NAMALWA (cell line): ENCODE measurements at places on chromosomes 3 and 15.

- no peak for DNase-seq
Observed at GRCh38 chr3:197117114-197117513, 87.5 kb upstream of the MELTF start.

- no peak for DNase-seq
Observed at GRCh38 chr15:66014022-66014421, 144.7 kb downstream of the RAB11A start.

- DNase-seq = no peak
Observed at GRCh38 chr3:45681846-45682245, 7.3 kb upstream of the SACM1L start.

DNA sequence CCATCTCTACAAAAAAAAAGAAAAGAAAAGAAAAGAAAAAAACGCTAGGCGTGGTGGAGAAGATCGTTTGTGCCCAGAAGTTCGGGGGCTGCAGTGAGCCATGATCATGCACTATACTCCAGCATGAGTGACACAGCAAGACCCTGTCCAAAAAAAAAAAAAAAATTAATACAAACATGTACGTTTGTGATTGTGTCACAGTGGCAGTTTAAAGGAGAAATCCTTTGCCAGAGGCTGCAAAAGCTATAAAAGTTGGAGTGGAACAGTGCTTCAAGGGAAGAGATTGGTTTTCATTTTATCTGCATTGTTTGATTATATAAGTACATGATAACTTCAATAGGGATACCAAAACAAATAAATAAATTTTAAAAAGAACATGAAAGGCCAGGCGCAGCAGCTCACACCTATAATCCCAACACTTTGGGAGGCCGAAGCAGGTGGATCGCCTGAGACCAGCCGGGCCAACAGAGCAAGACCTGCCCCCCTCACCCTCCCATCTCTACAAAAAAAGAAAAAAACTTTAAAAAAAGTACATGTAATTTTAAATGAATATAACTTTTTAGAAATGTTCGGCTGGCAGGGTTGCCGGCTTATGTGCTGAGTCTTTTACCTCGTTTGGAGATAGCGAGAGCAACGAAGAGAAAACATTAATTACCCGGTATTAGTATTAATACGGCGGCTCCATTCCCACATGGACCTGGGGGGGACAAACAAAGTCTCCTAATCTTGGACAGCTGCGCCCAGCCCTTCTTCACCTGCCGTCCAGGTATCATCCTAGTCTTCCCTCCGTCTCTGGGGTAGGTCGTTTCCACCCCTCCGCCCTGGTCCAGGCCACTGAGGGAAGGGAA, 573 bp upstream of the DIS3L start:
- DNase-seq = peak; percentile 23

DNA sequence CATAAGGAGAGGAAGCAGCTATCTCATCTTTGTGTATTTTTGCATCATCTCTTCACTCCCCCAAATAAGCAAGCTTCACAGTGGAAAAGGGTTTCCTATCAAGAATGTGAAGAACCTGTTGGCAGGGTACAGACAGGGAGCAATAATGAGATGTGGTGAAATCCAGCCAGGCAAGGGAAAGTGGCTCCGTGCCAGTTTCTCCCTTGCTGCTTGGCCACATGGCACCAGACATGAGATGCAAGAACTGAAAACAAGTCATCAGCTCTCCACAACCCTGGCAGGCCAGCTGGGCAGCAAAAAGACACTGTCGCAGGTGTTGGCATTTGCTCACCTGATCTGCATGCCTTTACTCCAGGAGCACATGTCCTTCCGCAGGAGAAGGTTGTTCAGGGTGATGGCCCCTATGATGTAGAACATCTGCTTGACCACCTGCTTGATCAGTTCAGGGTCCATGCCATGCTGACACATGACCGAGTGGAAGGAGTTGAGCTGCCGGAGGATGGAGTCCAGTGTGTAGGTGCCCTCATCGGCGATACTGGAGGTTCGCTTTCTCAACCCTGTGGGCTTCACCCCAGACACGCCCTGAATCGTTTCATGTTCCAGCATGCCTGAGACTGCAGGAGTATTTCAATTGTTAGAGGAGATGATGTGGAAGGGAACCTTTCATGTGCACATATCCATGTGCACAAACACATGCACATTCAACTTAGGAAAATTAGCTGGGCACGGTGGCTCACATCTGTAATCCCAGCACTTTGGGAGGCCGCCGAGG, 23.3 kb upstream of the MYO5C start:
- DNase-seq = no peak

DNA sequence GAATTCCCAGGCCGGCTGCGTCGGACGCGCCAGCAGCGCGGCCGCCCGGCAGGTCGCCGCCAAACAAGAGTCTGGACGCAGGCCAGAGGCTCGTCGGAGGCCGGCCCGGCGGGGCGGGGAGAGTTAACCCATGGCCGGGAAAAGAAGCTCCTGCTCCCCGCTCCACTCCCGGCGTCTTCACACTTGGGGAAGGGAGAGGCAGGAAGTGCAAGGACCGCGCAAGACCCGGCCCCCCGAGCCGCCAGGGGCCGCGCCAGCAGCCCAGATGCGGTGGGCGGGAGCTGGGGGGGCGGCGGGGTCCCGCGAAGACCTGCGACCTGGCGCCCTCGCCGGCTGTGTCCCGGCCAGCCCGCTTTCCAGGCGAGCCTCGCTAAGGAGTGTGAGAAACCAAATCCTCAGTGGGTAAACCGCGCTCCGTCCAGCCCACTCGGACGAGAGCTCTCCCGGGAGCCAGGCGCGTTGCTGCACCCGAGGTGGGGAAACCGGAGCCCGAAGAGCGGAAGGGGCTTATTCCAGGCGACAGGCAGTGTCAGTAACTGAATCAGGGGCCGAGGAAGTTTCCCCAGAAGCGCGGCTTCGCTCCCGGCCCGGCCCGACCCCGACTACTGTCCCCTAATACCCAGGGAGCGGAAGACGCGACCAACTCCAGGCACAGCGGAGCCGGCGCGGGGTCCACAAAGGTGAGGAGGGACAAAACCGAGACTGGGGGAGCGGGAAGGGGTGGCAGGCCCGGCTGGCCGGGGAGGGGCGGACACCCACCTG, 721 bp downstream of the ADAMTS7 start:
- DNase-seq = no peak

- no peak for DNase-seq
Observed at GRCh38 chr3:194080436-194080835, 55.5 kb upstream of the HES1 start.

DNA sequence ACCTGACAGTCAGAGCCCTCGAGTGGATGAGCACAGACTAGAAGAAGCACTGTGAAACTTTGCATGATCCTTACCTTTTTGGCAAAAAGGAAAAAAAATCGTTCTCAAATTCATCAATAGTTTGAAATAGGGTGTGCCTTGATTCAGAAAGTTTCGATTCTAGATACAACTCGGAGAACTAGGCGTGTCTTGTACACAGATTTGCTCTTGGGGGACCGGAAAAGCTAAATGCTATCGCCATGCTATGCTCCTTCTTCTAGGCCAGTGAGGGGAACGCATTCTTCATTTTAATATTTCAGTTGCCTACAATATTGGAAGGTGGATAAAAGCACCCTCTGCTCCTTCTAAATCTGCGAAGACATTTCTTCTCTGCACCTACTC, 25.0 kb downstream of the CD86 start:
- no peak for DNase-seq

- DNase-seq = peak; percentile 67
Observed at GRCh38 chr3:33438284-33438668, 1.9 kb downstream of the UBP1 start.

DNA sequence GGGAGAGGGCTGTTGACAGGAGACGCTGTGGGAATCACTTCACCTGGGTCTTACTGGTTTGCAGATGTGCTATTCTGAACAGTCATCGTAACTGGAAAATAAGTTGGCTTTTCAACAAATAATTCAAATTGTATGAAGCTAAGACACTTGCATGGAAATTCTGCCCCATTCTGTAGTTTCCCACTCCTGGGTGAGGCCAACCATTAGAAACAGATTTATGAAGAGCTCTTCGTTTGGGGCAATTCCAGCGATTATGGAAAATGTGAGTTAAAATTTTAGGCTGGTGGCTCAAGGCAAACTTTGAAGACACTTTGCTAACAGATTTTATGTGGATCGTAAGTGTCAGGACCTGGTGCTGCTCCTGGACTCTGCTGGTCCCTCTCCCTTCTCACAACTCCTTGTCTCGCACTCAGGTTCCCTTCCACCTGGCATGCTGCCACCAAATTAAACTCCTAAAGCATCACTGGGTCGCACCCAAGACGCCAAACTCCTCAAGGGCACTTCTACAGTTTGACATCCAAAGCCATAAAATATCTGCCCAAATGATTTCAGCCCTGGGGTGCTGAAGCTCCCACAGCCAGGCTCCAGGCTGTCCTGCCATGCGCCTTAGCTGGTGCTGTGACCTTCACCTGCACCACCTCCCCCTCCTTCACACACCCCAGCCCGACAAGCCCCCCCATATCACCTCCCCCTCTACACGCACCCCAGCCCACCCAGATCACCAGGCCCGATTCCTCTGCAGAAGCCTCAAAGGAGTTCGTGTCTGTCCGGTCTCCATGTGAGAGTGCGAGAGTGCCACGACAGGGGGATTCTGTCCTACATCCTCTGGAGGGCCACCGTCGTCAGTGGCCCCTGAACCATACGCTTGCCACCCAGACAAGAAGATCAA, 138.4 kb downstream of the NSMCE3 start:
- no peak for DNase-seq

DNA sequence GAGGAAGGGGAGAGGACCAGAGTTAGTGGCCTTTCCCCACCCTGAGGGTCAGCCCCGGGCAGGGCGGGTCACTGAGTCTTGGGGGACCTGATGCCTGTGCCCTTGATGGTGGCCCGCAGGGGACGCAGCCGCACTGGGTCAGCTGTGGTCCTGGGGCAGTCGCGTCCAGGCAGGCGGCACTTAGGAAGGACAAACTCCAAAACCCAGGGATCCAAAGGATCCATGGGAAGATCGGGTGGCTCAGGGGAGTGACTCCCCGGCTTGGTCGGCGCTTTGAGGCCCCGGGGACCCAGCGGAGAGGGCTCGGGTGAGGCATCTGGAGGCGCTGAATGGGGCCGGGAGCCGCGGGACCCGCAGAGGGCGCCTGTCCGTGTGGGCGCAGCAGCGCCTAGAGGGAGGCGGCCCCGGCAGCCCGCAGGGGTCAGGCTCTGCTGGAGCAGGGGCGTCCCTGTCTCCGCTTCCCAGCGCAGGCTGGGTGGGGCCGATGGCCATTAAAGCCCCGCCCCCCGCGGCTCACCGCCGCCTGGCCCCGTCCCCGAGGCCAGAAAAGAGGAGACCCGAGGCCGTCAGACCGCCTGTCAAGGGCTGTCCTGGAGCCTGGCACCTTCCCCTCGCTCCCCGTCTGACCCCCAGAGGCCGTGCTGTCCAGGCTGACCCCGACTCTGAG, 17.5 kb downstream of the CIDEC start:
- no peak for DNase-seq

- no peak for DNase-seq
Observed at GRCh38 chr3:4478261-4478660, 11.2 kb upstream of the SUMF1 start.

DNA sequence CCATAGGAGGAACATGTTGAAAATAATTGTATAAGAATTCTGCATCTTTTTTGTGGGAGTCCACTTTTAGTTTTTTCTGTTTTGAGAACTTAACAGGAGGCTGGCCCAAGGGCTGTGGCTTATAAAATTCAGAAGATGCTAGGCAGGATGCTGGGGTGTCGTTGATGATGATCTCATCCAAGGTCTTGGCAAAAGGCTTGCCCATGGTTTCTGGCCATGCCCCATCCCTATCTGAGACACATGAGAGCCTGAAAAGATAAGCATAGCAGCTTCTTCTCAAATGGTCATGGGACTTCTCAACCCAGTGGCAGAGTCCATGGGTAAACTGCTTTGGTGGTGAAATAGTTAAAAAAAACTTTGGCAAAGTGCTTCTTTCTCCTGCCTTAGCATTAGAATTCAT, 35.2 kb downstream of the CMSS1 start:
- no peak for DNase-seq

- DNase-seq = no peak
Observed at GRCh38 chr3:168881804-168882203, 781.7 kb downstream of the MECOM start.

GRCh38 chr15:66389859-66390381, 3.2 kb downstream of the MAP2K1 start:
- DNase-seq = no peak

DNA sequence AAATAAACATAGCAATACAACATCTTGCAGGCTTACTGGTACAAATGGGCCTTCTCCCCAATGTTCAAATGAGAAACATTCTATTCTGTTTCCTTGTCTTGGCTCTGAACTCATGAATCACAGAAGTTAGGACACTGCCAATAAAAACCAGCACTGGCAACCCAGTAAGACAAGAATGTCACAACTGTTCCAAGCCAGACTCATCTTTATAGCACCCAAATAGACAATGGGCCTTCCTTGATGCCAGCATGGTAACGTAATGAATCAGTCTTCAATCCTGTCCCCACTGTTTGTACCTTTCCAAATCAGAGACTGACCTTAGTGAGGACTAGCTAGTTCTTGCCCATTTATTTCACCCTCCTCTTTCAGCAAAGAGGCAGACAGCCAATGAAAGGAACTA, 14.1 kb upstream of the RPS17 start:
- DNase-seq = no peak

GRCh38 chr15:41919954-41920538, 26.2 kb upstream of the SPTBN5 start:
- DNase-seq = no peak

- DNase-seq = peak; percentile 11
Observed at GRCh38 chr15:35547775-35548364, 1.9 kb upstream of the DPH6 start.

GRCh38 chr15:62889734-62890505, 152.6 kb upstream of the TPM1 start:
- DNase-seq = no peak

DNA sequence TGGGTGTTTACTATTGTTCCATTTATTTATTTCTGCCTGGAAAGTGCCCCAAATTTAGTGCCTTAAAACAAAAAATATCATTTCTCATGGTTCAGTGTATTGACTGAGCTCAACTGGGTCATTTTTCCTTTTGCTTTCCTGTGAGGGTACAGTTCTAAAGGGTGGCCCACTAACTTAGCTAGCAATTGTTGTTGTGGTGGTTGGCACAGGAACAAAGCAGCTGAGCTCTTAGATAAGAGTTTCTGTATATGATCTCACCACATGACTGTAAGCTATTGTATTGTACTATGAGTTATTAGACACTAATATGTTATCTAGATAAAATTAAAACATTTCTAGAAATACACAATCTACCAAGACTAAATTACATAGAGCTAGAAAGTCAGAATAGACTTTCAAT, 1283.7 kb downstream of the OTOL1 start:
- no peak for DNase-seq

DNA sequence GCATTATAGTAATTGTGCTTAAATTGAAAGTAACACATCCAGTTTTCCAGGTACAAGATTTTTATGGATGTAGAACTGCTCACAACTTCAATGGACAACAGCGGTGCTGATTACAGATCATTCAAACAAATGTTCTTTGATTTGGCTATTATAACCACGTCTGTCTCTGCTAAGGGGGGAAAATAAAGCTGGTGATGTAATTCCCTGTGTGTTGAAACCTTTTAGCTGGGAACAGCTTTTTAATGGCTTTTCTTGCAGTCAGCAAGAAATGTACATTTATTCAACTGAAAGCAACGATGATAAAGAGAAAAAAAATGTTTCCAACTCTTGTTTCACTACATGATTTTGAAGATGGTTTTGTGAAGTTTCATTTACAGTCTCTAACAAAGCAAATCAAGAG, 431.9 kb upstream of the AGTR1 start:
- no peak for DNase-seq

- no peak for DNase-seq
Observed at GRCh38 chr15:47296881-47297280, 420.4 kb upstream of the SEMA6D start.

GRCh38 chr3:98038286-98038685, 3.2 kb upstream of the GABRR3 start:
- no peak for DNase-seq
